ENCODE measurements at places on chromosomes 2 and 18. TPM values are rescaled to one million over a fixed set of nuclear protein-coding genes. Genes with fewer than 3 reads are reported as not detected.

GRCh38 chr2:43073401-43073825, 153.0 kb downstream of the ZFP36L2 start:
- DNase-seq: no peak
- no peaks in the 10 kb centered on the region for H3K4me1 ChIP-seq
- no peak overlapping the region for H3K27ac ChIP-seq
- no peaks in the 10 kb centered on the region for H3K36me3 ChIP-seq
- H3K4me3 ChIP-seq: no peak overlapping the region
- H3K27me3 ChIP-seq: no peaks in the 10 kb centered on the region

GRCh38 chr2:136051725-136052048, 66.3 kb upstream of the DARS1 start:
- peak overlapping the region; percentile 24 for H3K4me3 ChIP-seq
- H3K27me3 ChIP-seq: no peaks in the 10 kb centered on the region
- no peaks in the 10 kb centered on the region for H3K36me3 ChIP-seq
- no peak for DNase-seq
- H3K4me1 ChIP-seq: peaks cover 58% of the 10 kb centered on the region

DNA sequence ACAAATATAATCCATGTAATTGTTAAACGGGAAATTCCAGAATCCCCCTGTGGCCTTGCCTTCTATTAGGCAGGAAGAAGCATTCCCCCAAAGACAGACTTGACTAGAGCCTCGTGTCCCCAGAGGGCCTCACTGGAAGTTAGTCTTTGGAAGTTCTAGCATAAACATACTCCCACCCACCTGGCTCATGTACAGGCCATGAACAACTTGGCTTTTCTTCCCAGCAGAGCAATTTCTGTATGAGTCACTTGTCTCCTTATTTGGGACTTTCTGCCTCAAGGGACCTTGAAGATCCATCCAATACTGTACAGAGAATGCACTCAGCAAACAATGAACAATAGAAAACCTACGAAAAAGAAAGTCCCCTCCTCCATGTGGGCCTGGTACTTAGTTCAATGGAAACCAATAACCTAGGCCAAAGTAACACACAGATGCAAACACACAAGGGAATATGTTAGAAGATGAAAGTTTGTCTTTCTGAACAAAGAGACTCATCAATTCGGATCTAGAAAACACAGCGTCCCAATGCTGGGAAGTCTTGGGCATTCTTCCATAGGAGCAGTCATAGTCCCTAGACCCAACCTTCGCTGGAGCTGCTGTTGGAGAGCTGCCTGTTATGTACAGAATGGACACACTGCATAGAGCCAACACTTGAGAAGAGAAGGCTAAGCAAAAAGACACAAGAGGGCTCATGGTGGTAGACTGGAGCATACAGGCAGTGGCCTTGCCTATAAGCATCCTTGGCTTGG, 303.5 kb downstream of the HRH4 start:
- no peaks in the 10 kb centered on the region for H3K36me3 ChIP-seq
- no peak overlapping the region for H3K27ac ChIP-seq
- no peaks in the 10 kb centered on the region for H3K4me1 ChIP-seq
- H3K4me3 ChIP-seq: no peak overlapping the region

DNA sequence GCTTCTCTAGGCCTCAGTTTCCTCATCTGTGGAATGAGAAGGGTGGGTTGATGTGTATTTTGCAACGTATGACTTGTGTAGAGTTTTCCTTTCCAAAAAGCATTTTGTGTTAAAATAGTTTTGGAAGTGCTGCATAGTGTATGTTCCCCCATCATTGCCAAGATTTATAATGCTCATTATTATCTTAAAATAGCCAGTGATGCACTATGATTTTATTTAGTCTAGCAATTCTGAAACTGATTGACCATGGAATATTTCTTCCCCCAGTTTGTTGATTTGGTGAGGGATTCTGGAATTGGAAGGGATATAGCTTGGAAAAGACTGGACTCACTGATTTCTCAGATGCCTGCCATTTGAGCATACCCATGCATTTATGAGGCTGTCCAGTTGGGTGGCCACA, 130.6 kb downstream of the CCDC85A start:
- no peaks in the 10 kb centered on the region for H3K36me3 ChIP-seq
- no peak overlapping the region for H3K27ac ChIP-seq
- DNase-seq: no peak
- no peaks in the 10 kb centered on the region for H3K27me3 ChIP-seq
- H3K4me1 ChIP-seq: no peaks in the 10 kb centered on the region

- H3K27ac ChIP-seq: no peak overlapping the region
- H3K4me1 ChIP-seq: peaks cover 6% of the 10 kb centered on the region
- DNase-seq: no peak
- no peaks in the 10 kb centered on the region for H3K36me3 ChIP-seq
Observed at GRCh38 chr18:62792016-62792415, 76.7 kb downstream of the PHLPP1 start.

- H3K27ac ChIP-seq: no peak overlapping the region
Observed at GRCh38 chr2:119254601-119255080, 31.0 kb downstream of the STEAP3 start.

DNA sequence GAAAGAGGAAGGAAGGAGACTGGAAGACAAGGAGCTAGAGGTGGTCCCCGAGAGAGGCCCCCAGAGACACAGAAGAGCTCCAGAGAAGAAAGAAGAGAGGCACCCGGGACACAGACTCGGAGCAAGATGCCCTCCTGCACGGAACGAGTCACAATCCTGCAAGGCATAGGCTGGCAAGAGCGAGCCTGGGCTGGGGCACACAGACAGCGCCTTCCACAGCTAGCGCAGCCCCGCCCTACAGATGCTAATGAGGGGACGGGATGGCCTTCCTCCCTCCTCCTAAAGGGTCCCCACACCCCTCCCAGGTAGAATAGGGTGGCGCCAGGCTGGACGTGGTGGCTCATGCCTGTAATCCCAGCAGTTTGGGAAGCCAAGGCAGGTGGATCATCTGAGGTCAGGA, 19.8 kb upstream of the GPR17 start:
- peaks cover 83% of the 10 kb centered on the region for H3K4me1 ChIP-seq
- DNase-seq: peak; percentile 7
- H3K4me3 ChIP-seq: peak overlapping the region; percentile 15
- no peaks in the 10 kb centered on the region for H3K27me3 ChIP-seq
- no peaks in the 10 kb centered on the region for H3K36me3 ChIP-seq

DNA sequence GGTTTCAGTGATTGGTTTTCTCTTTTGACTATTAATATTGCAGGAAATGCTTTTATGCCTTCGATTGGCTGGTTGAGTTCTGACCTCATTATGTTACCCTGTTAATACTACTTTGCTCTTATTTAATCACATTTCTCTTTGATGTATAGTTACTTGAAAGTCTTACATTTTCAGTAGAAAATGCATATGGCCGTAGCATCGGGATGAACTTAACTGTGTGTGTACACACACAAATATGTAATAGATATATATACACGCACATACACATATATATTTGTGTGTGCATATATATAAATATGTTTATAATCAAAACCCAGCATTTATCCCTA, 1.6 kb downstream of the EPC2 start:
- peak overlapping the region; percentile 89 for H3K4me3 ChIP-seq
- peak overlapping the region; percentile 87 for H3K27ac ChIP-seq
- H3K4me1 ChIP-seq: peaks cover 54% of the 10 kb centered on the region
- no peaks in the 10 kb centered on the region for H3K27me3 ChIP-seq
- peaks cover 20% of the 10 kb centered on the region for H3K36me3 ChIP-seq

DNA sequence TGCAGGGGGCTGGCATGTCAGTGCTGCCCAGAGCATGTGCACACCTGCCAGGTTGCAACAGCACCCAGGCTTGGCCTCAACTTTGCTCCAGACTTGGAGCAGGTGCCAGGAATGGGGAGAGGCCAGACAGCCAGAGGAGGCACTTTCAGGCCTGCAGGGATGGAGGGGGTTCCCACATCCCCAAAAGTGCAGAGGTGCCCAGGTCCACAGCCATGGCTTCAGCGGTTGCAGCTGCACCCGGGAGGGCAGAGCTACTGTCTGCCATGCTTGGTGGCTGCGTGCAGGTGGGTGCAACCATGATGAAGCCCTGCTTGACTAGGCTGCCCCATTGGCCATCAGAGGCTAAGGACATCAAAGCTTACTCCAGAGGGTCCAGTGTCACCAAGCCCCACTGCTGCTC, 196.8 kb upstream of the VRK2 start:
- H3K36me3 ChIP-seq: peaks cover 2% of the 10 kb centered on the region
- peaks cover 2% of the 10 kb centered on the region for H3K4me1 ChIP-seq
- H3K27ac ChIP-seq: no peak overlapping the region
- H3K4me3 ChIP-seq: no peak overlapping the region

- no peak overlapping the region for H3K27ac ChIP-seq
- no peak overlapping the region for H3K4me3 ChIP-seq
- no peak for DNase-seq
- H3K36me3 ChIP-seq: peaks cover 11% of the 10 kb centered on the region
Observed at GRCh38 chr2:215970425-215970824, 42.9 kb downstream of the MREG start.

GRCh38 chr2:65360441-65360840, 72.0 kb downstream of the SPRED2 start:
- H3K27ac ChIP-seq: no peak overlapping the region
- no peaks in the 10 kb centered on the region for H3K36me3 ChIP-seq
- no peak for DNase-seq
- peaks cover 13% of the 10 kb centered on the region for H3K27me3 ChIP-seq
- H3K4me1 ChIP-seq: peaks cover 3% of the 10 kb centered on the region

DNA sequence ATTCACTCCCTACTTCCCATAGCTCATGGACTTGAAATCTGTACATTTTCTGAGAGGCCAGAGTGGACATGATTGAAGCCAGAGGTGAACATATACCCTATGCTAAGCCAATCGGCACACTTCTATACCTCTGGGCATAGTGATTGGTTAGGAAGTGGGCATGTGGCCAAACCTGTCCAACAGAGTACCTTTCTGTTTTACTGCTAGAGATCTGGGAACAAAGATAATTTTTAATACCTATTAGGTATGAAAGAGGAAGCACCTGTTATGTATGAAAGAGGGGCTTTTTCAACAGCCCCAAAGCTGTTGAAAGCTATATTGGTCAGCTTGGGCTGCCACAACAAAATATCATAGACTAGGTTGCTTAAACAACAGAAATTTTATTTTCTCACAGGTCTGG, 27.7 kb downstream of the METTL8 start:
- no peak for DNase-seq
- H3K27ac ChIP-seq: peak overlapping the region; percentile 72
- peaks cover 48% of the 10 kb centered on the region for H3K4me1 ChIP-seq
- H3K36me3 ChIP-seq: peaks cover 4% of the 10 kb centered on the region

DNA sequence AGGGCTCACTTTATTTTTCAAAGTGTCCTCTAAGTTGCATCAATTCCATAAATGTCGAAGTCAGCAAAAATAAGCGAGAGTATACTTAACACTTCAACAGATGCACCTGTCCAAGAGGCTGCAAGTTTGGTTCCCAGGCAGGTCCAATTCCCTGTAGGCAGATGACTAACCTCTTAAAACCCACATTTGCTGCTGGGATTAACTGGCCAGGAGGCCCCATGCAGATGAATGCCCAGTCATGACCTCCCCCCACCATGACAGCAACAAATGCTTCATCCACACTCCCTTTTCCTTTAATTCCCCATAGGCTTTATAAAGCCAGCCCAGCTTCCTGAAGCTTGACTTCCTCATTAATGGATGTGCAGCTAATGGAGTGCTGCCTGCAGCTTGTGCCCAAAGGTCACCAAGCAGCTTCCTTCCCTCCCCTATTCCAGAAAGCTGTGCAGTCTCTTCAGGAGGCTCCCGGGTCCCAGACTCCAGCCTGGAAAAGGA, 35.7 kb downstream of the REEP1 start:
- H3K4me1 ChIP-seq: no peaks in the 10 kb centered on the region
- H3K27ac ChIP-seq: no peak overlapping the region
- H3K27me3 ChIP-seq: peaks cover 32% of the 10 kb centered on the region
- no peak overlapping the region for H3K4me3 ChIP-seq
- no peak for DNase-seq
- H3K36me3 ChIP-seq: no peaks in the 10 kb centered on the region

DNA sequence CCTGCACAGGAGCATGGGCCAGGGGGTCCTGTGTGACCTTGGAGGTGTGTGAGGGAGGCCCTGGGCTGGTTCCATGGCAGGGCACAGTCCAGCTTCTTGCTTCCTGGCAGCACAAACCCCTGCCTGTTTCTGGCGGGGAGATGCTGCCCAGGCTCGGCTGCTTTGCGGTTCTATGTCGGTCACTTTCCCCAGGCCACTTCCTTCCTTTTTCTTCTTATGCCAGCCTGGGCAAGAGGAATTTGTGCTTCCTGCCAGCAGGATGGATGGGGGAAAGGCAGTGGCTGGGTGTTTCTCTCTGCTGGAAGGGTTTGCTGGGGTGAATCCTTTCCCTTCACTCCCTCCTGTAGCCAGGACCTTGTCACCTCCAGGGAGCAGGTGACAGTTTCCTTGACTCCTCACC, 24.3 kb downstream of the ASAP2 start:
- no peak overlapping the region for H3K27ac ChIP-seq
- no peaks in the 10 kb centered on the region for H3K36me3 ChIP-seq
- peaks cover 20% of the 10 kb centered on the region for H3K27me3 ChIP-seq
- DNase-seq: no peak

Gene TRAPPC12
- total RNA-seq: 95.4 TPM

Gene ALPI
- total RNA-seq: not detected

Gene LAMA1
- not detected for total RNA-seq

Gene ADRA2B
- total RNA-seq: 0.37 TPM

Gene PRSS56
- total RNA-seq: not detected

Gene UGT1A8
- total RNA-seq: not detected
